ENCODE measurements at places on chromosomes 7 and 10.

- peak; percentile 35 for DNase-seq
Measured at GRCh38 chr10:102919246-102919959, 1.3 kb downstream of the CNNM2 start.

GRCh38 chr10:131977323-131978096, 4.2 kb downstream of the BNIP3 start:
- no peak for DNase-seq

GRCh38 chr7:23941551-23941950, 231.5 kb downstream of the STK31 start:
- DNase-seq = no peak

DNA sequence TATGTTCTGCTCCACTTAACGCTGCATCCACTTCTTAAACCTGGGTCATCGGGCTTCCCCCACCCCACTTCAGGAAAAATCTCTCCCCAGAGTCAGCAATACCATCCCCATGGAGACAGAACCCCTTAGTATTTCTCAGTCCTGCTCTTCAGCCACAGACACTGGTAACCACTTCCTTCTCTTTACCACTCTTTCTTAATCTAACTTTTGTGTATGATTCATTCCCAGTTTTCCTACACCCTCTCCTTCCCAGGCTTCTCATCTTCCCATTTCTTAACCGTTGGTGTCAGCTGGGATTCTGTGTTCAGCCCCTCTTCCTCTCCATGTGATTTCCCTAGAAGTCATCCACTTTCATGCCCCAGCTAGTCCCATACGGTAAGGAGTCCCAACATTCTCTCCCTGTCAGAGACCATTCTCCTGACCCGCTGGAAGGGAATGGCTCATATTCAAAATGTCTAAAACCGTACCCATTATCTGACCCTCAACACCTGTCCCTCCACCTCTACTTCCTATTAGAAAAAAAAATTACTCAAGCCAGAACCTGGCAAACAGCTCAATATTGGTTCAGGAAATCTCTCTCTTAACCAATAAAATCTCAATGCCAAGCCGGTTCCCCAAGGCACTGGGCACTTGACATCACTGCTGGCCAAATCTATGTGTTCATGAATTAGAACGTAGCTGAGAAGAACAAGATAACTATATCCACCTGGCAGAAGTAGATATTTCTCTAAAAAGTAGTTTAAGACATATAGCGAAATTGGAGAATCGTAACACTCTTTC, 89.4 kb downstream of the DGKI start:
- no peak for DNase-seq

Measured in CD4-positive, alpha-beta T cell (primary cell).